Stimulated activated CD4-positive, alpha-beta T cell treated with anti-CD3 and anti-CD28 coated beads, Interleukin-4, amount 100 ng/mL, for 4 hours (primary cell): ENCODE measurements at places on chromosomes 6 and 20.

DNA sequence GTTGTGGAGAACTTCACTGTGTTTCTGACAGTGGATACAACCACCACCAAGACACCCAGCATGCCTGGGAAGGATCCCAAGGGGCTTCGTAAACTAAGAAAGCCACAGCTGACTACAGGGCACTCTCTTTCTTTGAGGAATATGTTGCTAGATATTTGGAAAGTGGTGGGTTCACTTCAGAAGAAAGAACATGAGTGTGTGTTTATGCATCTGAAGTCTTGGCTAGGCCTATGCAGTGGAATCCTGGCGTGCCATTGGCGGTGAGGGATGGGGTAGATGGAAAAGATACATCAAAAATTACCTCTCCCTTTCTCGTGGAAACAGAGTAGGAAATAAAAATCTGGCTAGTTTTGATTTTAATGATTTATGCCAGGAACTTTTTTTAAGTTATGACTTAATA, 187.7 kb downstream of the PDE7B start:
- DNase-seq = no peak

- DNase-seq = no peak
These were observed 76.1 kb downstream of the HIVEP2 start for GRCh38 chr6:142868917-142869316.

DNA sequence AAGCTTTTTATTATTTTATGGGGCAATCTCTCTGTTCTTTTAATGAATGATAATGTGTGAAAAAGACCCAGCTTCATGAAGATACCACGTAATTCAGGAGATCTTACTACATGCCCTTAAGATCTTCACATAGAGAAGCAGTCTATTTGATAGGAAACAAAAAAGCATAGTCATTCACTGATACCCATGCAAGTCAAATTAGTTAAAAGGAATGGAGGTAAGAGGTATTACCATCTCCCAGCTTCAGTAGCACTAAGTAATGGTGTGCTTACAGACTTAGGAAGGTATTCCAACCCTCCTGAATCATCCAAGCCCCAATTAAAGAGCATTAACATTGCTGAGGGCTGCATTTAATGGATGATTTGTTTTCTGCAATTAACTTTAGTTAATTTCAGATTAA, 364.7 kb downstream of the SYNE1 start:
- no peak for DNase-seq

DNA sequence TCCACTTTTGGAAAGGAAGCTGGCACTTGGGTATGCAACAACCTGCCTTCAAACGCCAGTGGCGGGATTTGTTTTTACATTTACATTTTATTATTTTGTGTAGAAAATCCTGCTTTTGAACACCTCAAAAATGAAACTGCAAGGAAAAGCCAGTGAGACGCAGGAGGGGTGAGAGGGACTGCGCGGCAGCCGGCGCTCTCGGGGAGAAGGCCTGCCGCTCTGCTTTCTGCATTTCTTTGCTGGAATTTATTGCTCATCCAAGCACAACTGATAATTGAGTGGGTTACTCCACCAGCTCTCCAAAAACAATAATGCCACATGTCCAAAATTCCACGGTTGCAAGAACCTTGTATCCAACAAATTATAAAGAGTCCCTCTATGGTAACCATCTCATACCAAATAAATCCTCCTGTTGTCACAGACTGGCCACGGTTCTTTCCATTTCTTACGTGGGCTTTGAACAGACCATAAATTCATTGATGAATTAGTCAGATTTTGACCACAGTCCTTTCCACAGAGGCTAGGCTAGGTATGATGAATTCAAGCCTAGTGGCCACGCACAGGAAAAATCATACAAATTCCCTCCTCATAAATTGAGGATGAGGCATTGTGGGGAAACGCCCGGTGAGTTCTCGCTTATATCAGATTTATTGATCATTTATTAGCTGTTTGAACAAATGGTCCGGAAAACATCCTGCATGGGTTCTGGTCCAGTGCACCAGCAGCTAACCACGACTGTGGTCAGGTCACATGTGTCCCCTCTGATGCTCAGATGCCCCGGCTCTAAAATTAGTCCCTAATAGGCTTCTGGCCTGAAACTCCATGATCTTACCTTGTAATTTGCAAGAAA, 31.6 kb upstream of the FOXC1 start:
- DNase-seq = no peak

DNA sequence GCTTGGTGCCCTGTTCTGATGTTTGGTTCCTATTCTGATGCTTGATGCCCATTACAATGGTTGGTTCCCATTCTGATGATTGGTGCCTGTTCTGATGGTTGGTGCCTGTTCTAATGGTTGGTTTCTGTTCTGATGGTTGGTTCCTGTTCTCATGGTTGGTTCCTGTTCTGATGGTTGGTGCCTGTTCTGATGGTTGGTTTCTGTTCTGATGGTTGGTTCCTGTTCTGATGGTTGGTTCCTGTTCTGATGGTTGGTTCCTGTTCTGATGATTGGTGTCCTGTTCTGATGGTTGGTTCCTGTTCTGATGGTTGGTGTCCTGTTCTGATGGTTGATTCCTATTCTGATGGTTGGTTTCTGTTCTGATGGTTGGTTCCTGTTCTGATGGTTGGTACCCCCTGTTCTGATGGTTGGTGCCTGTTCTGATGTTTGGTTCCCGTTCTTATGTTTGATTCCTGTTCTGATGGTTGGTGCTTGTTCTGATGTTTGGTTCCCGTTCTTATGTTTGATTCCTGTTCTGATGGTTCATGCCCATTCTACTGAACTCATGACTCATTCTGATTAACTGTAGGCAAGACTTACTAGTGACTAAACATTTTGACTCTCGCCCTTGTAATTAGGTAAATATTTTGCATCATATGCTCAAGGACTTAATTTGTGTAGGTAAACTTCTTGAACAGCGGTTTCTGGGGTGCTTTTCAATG, 146.2 kb downstream of the DLL1 start:
- DNase-seq = no peak

GRCh38 chr6:149259753-149260152, 57.8 kb upstream of the TAB2 start:
- DNase-seq = no peak

DNA sequence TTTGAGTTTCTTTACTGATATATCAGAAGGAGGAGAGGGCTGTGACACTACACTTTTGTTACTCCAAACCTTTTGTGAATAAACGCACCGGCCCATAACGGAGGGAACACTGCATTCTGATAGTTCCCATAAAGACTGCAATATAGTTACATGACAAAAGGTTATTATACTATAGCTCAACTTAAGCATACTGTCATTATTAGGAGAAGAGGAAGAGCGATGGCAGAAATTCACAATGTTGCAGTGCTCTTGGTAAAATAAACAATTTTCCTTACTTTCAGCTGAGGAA, 2.3 kb upstream of the PDE10A start:
- DNase-seq = no peak

DNA sequence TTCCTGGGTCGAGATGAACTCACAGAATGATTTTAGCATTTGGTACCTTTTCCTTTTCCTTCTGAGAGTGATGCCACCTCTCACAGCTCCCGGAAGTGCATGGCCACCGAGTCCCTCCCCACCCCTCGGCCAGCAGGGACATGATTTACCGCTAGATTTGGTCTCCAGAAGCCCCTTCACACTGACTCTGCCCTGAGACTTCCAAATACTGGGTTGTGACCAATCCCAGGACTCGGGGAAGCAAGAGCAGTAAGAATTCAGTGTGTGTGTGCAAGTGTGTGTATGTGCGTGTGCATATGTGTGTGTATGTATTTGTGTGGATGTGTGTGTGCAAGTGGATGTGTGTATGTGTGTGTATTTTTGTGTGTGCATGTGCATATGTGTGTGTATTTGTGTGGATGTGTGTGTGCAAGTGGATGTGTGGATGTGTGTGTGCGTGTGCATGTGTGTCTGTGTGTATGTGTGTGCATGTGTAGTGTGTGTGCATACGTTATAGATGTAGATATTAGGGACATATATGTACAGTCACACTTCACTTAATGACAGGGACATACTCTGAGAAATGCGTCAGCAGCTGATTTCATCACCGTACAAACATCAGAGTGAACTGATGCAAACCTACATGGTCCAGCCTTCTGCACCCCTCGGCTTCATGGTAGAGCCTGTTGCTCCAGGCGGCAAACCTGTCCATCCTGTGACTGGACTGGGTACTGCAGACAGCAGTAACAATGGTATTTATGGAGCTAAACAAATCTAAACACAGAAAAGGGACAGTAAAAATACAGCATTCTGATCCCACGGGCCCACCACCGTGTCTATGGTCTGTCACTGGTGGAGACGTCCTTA, 374.5 kb downstream of the TAF4 start:
- no peak for DNase-seq

DNA sequence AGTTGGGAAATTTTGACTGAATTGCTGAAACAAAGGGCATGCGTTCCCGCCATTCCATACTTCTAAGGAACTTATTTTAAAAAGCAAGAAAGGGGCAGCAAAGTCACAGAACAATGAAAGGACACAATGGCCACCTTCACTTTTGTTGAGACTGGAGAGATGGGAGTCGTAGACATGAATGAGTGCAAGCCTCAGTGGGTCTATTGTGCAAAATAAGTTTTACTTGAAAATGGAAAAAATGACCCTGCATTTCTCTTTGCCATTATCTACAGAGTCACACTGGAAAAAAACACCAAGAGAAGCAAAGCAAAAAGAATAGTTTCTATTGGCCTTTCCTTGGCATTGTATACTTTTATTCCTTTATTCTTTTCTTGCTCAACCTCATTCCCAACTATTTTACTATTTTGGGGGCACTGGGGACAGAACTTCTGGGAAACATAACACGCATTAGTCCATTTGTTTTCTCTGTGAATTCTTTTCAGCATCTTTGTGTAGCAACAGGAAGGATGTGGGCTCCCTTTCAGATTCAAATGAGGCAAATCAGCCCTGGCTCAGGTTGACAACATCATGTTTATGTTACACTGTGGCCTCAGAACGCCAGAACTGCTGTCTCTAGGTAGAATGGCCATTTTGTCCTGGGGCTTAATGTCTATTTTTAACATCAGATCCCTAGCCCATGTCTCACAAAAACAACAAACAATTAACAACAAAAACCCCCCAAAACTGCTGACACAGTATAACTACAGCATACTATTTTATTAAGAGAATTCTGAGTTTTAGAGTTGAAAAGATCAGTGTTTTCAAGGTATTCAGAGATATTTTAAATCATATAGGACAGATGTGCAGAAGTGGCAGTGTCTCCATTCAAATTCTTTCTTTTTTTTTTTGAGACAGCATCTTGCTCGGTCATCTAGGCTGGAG, 122.2 kb downstream of the FYN start:
- peak; percentile 46 for DNase-seq

DNA sequence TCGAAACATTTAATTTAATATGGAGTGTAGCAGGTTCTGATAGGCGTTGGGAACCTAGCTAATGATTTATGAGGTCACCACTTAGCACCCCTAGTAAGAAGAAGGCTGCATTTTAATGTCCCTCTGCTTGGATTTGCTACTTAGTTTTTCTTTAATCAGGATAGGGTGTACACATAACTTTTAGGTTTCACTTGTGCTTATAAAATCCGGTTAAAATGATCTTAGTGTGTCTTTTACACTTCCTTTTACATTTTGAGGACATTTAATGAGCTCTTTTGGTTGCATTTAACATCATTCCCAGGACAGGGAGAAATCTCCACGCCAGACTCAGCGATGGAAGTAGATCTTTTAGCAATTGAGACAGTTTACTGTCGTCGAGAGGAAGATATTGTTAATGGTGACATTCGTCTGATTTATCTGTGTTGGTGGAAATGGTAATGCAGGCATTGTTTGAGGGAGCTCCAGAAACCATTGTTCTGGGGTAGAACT, 5.6 kb downstream of the TFAP2A start:
- DNase-seq = no peak

DNA sequence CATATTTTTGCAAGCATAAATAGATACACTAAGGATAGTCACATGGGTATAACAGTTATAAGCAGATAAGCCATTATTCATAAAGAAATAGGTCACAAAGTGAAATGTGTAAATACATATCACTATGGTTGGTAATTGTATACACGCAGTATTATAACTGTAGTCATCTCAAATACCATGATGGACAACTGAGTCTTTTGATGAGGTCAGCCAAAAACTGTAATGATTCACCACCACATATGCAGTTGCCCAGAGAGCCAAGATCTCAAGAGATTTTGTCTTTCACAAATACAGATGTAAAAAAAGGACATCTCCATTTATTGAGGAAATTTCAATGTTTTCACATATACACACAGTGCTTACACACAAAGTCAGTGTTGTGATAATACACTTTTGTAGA, 28.3 kb downstream of the ZNF292 start:
- no peak for DNase-seq

GRCh38 chr6:157059781-157060180, 263.5 kb downstream of the TMEM242 start:
- DNase-seq = no peak

DNA sequence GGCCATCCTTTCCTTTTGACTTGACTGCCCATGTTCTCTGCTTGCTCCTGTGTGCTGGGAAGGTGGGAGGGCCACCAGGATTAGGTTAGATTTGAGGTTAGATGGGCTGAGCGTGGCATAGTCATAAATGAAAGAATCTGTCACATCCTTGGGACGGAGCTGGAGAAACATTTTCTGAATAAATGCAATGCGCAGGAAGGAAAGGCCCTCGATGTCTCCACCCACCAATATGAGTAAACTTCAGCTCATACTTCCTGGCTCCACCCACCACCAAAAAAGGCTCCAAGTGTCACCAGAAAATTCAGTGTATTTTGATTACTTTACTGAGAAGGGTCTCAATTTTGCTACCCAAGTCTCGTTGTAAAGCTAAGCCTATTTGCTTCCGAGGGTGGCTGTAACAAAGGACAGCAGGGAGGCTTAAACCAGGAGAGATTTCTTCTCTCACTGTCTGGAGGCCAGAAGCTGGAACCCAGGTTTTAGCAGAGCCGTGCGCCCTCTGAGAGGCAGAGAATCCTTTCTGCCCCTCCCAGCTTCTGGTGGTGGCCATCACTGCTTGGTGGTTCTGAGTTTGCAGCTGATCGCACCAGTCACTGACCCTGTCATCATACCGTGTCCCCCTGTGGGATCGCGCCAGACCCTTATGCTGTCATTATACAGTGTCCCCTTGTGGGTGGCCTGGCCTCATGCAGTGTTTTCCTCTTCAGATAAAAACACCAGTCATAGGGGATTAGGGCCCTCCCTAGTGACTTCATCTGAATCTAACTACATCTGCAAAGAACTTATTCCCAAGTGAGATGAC, 137.8 kb downstream of the TTLL2 start:
- DNase-seq = no peak

DNA sequence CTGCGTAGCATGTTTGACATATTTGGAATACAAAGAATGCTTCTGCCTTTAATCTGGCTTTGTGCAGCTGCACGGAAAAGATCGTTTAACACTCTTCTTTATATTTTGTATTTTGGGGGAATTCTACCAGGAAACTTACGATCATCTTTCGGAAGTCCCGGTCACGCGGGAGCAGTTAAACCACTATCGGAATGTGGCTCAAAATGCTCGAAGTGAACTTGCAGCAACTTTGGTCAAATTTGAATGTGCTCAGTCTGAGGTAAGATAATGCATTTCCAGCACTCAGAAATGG, 42.3 kb downstream of the CCDC170 start:
- no peak for DNase-seq
